Left renal cortex interstitium (tissue), 4 donors: ENCODE measurements at places on chromosomes 5 and 9. TPM values are rescaled to one million over a fixed set of nuclear protein-coding genes. Genes with fewer than 3 reads are reported as not detected.

Gene SPATA31D1
- polyA plus RNA-seq = not detected

Gene GM2A
- 29.2 TPM for polyA plus RNA-seq

Gene TAF11L5
- not detected for polyA plus RNA-seq

Gene SYNPO
- 102 TPM for polyA plus RNA-seq

Gene TOR4A
- 5.6 TPM for polyA plus RNA-seq

Gene FAM151B
- polyA plus RNA-seq = 2.2 TPM

Gene DNAI1
- 5.7 TPM for polyA plus RNA-seq

Gene SEMA4D
- polyA plus RNA-seq = 66.9 TPM

Gene PROB1
- polyA plus RNA-seq = 3.5 TPM

Gene COL27A1
- polyA plus RNA-seq = 53.7 TPM

Gene PCDHGB4
- 6.1 TPM for polyA plus RNA-seq

Gene CNTLN
- 12.9 TPM for polyA plus RNA-seq
